ENCODE measurements at places on chromosomes 7 and 10.

DNA sequence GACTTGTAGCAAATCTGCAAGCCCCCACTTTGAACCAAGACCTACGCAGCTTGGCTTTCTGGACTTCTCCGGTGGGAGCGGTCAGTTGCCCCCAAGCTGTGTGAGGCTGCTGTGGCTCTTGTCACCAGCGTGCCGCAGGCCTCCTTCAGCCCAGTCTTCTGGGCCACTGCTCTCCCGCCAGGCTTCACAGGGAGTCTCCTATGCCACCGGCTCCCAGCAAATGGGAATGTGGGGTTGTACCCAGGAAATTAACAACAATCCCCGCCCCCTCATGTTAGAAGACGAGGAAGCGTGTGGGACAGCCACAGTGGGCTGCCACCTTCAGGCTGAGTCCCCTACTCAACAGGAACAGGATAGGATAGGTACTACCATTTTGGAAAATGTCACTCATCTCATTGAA, 4.2 kb downstream of the WDR86 start:
- no peak for DNase-seq

- no peak for DNase-seq
Measured at GRCh38 chr10:90417029-90417428, 440.8 kb downstream of the HTR7 start.

DNA sequence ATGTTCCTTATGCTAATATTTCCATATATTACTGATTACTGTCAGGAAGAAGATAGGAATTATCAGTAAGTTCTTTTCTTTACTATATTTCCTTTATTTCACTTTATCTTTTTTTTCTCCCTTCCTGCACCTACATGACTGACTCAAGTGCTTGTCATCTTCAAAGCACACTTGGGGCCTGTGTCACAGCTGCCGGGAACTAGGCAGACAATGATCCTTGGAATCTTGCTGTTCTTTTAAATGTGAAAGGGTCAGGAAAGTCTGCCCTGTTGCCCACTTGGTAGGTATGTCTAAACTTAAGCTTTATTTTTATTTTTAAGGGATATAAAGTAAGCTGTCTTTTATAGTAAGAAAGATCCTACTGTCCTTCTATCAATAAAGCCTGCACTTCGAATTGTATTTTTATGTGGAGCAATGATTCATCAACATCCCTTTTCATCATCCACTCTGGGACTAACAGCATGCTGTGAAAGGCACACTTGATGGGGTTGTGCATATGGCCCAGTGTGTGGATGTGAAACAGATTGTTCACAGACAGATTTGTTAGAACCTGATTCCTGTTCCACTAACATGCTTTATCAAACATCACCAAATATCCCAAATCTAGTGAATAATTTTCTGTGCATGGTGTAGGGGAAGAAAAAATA, 556.9 kb downstream of the DNAJB9 start:
- DNase-seq: no peak

DNA sequence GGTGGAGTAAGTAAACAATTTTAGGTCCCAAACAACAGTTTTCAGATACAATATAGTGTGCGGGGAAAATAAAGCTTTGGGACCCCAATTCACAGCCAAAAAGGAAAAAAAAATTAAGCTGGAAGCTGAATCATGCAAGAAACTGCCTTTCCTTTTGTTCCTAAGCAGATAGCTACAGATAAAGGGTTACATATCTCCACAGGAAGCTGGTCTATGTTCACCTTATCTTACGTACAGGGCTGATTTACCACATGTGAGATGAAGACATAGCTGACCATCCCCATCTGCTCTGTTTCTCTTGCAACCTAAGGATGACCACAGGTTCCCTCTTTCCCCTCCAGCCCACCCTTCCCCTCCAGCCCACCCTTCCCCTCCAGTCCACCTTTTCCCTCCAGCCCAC, 14.2 kb upstream of the PFKP start:
- DNase-seq: no peak

- DNase-seq: no peak
Measured at GRCh38 chr7:128192497-128193142, 48.5 kb upstream of the LEP start.

GRCh38 chr10:72663971-72664370, 28.0 kb upstream of the MCU start:
- no peak for DNase-seq

DNA sequence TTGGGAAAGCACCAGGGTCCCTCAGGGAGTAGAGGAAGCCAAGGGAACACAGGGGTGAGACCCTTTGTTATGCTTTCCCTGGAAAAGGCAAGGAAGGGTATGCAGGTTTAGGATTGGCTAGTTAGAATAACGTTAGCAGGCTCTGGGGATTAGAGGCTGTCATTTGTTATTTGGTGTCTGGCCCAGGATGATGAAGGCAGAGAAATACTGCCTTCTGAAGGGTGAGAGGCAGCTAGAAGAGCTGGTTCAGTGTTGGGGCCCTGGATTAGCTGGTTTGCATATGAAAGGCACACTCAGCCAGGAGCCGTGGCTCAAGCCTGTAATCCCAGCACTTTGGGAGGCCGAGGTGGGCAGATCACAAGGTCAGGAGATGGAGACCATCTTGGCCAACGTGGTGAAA, 3.0 kb upstream of the PILRA start:
- no peak for DNase-seq

DNA sequence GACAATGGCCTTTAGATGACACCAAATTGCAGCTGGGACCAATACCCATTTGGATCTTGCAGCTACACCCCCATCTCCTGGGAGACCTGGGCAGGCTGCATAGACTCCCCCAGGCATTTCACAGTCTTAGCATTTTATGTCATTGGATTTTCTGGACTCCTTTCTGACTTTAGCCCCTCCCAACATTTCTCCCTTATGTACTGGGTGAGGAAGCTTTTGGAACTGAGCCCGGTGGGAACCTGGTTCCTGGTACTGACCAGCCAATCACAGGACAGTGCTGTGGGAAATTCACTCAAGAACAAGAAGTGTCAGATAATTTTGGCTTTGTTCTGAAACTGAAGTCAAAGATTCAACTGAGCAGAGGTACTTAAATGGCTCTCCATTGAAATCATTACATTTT, 177.7 kb downstream of the ACTR3B start:
- no peak for DNase-seq

DNA sequence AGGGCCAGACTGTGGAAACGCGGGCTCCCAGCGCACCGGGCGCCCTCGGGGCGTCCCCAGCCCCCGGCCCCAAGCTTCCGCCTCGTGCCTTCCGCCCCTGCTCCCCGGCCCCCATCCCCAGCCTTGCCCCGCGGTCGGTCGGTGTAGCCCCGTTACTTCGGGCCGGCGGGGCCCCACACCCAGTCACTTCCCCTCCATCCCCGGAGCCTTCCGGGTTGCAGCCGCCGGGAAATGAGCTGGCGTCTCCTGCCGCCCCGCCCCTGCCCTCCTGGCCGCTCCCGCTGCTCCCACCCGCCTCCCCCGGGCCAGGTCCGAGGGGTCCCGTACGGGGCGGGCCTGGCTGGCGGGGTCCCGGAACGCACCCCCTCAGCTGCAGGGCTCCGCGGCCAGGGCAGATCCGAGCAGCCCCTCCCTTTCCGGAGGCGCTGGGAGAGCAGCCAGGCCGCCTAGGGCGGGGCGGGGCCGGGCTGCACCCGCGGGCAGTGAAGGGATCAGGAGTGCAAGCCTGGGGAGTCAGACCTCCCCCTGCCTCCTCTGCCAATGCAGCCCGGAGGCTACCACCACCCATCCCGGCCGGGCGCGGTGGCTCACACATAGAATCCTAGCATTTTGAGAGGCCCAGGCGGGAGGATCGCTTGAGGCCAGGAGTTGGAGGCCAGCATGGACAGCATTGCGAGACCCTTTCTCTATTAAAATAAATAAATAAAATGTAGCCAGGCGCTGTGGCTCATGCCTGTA, 709 bp downstream of the ARPC1B start:
- DNase-seq: peak; percentile 85

DNA sequence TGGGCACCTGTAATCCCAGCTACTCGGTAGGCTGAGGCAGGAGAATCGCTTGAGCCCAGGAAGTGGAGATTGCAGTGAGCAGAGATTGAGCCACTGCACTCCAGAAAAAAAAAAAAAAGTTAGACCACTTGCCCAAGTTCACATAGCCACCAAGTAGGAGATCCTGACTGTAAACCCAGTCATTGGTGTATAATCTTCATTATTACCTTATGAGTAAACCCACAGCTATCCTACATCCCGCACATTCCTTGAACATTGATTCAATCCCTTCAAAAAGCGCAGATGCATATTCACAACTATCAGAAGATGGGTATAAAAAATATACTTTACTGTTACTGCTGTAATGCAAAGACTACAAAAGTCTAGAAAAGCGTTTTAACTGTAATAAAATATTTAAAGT, 512.9 kb downstream of the SUGCT start:
- no peak for DNase-seq

- no peak for DNase-seq
Measured at GRCh38 chr10:79941585-79942210, 7.2 kb downstream of the SFTPD start.

- DNase-seq: no peak
Measured at GRCh38 chr10:101529207-101529606, 58.9 kb downstream of the POLL start.

- DNase-seq: peak; percentile 45
Measured at GRCh38 chr7:132709971-132710567, 133.8 kb upstream of the PLXNA4 start.

DNA sequence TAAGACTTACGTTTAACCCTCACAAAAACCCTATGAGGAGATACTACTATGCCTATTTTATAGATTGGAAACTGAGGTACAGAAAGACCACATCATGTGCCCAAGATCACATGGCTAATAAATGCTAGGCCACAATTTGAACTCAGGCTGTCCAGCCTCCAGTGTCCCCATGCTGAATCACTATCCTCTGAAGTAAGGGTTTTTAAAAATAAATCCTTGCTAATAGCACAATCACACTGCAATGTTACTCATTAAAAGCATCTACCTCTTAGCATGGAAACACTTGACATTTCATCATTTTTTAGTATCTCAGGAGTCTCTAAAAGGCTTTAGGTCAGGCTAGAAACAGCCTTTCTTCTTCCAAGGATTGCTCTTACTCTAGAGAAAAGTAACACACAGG, 50.0 kb upstream of the PPP1R3C start:
- no peak for DNase-seq

GRCh38 chr7:50782375-50783208, at the start of gene GRB10:
Gene GRB10, minus strand, starts transcription at chr7:50782896. Its CDS starts 50,574 bp downstream, at chr7:50732322.
- peak; percentile 75 for DNase-seq

- no peak for DNase-seq
Measured at GRCh38 chr7:42883950-42884349, 27.9 kb downstream of the C7orf25 start.

GRCh38 chr7:121451367-121452094, 55.4 kb upstream of the FAM3C start:
- DNase-seq: no peak

GRCh38 chr7:2182461-2182860, 50.3 kb downstream of the MAD1L1 start:
- DNase-seq: no peak

- no peak for DNase-seq
Measured at GRCh38 chr10:21329995-21330627, 195.4 kb downstream of the SKIDA1 start.

- DNase-seq: no peak
Measured at GRCh38 chr10:12566161-12567115, 217.1 kb downstream of the CAMK1D start.

DNA sequence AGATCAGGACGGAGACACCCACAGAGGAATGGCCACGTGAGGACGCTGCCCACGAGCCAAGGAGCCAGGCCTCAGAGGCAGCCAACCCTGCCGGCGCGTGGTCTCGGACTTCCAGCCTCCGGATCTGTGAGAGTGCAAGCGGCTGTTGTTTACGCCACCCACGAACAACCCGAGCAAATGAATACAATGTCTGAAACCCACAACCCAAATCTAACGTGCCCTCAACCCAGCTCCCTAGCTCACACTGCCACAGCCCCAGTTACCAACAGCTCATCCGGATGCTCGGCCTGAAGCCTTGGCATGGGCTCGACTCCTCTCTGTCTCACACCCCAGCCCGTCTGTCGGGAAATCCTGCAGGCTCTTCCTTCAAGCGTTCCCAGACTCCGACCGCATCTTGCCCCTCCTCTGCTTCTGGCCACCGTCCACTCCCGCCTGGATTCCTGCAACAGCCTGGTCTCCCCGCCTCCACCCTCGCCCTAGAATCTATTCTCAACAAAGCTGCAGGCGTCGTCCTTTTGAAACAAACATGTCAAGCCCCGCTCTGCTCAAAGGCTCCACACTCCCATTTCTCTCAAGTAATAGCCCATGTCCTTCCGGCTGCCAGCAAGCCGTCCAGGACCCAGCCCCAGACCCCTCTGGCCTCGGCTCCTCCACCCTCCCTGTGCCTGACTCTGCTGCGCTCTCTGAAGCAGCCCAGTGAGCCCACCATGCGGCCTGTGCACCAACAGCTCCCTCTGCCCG, 35.3 kb downstream of the STK32C start:
- DNase-seq: peak; percentile 13

DNA sequence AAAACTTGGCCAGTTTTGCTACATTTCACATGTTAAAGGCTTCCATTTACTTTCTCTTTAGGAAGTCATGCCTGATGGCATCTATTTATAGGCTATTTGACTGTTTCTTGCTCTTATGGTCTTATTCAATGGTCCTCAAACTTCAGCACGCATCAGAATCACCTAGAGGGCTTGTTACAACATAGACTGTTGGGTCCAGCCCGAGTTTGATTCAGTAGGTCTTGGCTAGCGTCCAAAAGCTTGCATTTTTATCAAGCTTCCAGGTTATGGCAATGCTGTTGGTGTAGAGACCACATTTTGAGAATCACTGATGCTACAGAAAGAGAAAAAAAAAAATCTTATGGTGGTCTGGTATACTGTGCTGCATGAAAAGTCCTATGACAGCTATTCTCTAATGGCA, 51.9 kb downstream of the MTPN start:
- no peak for DNase-seq

DNA sequence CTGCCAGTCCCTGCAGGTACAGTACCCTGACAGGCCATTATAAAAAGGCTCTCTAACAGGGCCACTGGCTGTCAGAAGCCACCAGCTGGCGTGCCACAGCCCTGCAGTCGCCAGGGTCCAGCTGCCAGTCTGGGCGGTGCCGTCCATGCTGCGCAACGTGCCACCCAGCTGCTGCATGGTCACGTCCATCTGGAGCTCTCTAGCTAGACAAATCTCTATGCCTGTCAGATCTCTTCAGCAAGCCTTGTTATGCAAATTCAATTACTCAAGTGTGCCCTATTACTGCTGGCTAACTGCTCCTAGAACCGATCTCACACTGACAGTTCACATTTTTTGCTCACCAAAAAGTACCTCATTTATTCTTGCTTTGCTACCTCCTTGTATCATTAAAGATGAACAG, 75.9 kb downstream of the HIBADH start:
- no peak for DNase-seq
